ENCODE measurements at places on chromosomes 12 and 14.

DNA sequence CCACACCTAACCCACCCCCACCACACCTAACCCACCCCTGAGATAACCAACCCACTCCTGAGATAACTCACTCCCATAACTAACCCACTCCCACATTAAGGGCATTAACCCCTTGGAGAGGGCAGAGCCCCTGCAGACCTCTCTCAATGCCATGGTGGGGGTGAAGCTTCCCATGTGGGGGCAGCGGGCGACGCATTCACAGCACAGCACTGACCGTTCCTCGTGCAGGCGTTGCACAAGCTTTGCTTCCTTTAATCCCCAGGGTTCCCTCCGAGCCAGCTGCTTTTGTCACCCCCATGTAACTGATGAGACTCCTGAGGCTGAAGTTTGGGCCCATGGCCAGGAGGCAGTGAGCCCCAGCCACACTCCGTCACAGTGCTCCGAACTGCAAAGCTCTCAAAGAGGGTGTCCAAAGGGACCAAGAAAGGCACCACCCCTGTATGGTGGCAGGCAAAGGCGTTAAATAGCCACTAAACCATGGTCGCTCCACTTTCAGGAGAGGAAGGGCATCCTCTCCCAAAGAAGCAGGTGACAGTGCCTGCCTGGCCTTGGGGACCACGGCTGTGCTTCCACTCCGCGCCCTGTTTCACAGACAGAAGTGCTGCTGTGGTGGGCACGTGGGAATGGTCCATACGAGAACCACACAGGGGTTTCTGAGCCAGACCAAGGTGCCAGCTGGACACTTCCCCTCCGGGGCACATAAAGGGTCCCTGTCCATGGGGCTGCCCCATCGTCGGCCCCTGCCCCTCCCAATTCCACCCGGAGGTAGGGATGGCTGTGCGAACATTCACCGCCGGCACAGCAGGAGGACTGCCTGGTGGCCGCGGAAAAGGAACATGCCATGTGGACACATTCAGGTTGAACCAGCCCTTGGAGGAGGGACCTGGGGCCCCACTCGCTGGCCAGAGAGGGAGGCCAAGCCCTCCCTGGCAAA is 28.3 kb downstream of the GALNT9 start:
- DNase-seq = no peak

- DNase-seq = no peak
Measured at GRCh38 chr14:37124614-37125013, 47.8 kb downstream of the SLC25A21 start.

DNA sequence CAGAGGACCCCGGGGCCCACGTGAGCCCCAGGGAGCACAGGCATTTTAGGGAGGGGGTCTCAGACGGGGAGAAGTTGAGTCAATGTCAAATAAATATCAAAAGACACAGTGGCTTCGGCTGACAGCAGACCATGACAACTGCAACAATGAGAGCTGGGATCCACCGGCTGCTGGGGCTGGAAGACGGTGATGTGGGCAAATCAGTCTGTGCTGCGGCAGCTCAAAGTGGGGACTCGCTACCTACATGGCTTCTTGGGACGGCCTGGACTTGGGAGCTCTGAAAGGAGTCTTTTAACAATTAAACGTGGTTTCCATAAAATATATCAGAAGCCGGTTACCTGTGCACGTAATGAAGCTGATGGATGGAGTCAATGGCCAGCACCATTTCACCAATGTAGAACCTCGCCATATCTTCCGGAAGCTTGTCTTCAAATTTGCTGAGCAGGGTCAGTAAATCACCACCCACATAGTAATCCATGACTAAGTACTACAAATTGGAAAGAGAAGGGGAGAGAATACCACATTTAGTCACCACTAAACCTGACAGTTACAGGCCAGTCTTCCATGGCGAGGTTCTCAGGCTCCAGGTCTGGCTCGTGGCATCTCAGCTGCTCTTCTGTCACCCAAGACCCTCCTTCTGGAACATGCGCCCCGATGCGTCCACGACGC is 58.0 kb downstream of the CDC42BPB start:
- no peak for DNase-seq

DNA sequence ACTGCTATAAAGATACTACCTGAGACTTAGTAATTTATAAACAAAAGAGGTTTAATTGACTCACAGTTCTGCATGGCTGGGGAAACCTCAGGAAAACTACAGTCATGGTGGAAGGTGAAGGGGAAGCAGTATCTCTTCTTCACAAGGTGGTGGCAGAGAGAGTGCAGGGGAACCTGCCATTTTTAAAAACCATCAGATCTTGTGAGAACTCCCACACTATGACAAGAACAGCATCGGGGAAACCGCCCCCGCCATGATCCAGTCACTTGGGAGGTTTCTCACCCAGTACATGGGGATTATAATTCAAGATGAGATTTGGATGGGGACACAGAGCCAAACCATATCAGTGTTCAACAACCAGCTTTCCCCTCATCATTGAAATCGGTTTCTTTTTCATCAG is 49.9 kb downstream of the AEBP2 start:
- DNase-seq = no peak

GRCh38 chr12:46089414-46090162 is 99.2 kb upstream of the SCAF11 start:
- DNase-seq = no peak

- no peak for DNase-seq
Measured at GRCh38 chr14:87629788-87630187, 363.2 kb downstream of the GALC start.

DNA sequence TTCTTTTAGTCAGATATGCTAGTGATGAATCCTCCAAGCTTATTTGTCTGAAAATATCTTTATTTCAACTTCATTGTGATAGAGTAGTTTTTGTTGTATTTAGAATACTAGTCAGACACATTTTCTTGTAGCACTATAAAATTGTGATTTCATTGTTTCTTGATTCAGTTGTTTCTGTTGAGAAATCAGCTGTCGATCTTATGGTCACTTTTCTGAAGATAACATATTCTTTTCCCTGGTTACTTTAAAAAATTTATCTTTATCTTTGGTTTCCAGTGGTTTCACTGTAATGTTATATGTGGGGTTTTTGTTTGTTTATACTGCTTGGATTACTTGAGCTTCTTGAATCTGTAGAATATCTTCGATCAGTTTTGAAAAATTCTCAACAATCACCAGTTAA is 426.1 kb downstream of the SOX5 start:
- DNase-seq = no peak
